Activated naive CD4-positive, alpha-beta T cell (primary cell): ENCODE measurements at places on chromosomes 11 and 22.

DNA sequence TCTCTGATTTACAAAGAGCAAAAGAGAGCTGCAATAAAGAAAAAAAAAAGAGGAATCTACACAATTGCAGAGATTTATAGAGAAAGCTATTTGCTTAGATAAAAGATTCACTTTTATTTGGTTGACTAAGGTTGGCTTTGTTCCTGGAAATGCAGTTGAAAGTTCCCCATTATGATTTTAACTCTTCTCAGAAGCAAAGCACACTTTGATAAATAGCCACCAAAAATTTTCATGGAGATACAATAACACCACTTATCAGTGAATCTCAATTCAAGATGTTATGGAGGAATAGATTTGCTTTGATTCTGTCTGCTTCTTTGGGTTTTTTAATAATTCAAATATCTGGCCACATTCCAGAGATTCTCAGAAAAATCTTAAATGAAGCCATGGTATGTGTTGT is 88.5 kb upstream of the ANO3 start:
- DNase-seq, result no peak

DNA sequence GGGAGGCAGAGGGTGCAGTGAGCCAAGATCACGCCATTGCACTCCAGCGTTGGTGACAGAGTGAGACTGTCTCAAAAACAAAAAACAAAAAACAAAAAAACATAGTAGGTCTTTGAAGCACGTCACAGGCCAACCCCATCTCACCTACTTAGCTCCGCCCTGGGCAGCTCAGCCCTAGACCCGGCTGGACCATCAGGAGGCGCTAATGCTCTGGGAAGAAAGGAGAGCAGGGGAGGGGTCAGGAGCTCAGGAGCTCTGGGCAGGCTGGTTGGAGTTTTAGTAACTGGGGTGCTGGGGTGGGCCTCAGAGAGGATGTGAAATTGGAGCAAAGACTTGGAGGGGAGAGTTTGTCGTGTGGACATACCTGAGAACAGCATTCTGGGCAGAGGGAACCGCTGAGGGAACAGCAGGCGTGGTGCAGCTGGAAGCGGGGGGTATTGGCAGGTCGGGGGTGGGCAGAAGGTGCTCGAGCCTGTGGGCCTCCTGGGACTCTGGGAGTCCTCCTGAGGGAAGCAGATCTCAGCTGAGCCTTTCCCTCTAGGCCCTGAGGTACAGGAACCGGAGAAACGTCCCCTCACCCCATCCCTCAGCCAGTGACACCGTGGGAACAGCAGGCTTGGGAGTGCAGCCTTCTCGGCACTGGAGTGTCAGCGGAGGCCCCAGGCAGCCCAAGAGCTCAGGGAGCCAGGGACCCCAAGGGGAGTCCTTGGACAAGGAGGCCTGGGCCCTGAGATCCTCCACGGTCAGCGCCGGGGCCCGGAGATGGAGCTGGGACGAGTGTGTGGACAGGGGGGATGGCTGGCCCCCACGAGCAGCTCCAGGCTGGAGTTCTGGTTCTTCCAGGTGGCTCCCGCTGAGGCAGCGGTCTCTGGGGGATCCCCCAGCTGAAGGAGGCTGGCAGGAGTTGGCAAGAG is 2.2 kb upstream of the RPS6KA4 start:
- no peak for DNase-seq

DNA sequence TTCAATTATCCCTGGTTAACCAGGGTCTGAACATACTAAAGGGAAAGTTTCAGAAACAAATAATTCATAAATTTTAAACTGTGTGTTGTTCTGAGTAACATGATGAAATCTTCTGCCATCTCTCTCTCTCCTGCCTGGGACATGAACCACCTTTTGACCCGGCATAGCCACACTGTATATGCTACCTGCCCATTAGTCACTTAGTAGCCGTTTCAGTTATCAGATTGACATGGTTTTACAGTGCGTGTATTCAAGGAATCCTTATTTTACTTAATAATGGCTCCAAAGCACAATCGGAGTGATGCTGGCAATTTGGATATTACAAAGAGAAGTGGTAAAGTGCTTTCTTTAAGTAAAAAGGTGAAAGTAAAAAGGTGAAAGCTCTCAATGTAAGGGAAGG is 227.1 kb upstream of the CCDC179 start:
- no peak for DNase-seq

DNA sequence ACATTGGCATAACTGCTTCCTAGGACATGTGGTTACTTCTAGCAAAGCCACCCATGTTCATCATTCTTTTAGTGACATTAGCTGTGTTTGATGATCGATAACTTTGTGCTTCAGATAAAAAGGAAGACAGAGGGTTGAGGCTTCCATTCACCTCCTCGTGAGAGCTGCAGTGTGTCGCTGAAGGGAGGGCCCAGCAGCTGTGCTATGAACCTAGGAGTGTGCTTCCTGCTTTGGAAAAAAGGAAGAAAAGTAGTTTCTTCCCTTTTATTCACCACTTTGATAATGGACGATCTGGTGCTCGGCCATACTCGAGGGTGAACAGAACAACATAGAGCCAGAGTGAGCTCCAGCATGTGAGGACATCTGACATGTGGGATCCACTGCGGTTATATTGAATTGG is 6.1 kb upstream of the RFPL2 start:
- DNase-seq, result no peak

GRCh38 chr11:63705526-63705925 is 24.2 kb downstream of the RTN3 start:
- no peak for DNase-seq

DNA sequence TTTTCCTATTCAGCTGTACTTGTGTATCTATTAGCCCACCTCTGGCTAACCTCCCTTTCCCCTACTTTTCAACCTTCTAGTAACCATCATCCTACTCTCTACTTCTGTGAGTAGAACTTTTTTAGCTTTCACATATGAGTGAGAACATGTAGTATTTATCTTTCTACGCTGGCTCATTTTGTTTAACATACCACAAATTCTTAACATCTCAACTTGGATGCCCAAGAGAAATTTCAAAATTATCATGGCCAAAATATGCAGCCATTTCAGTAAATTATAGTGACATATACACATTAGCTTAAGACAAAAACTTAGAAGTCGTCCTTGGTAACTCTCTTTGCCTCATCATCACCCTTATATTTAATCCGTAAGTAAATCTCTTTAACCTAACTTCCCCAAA is 34.7 kb downstream of the LUZP2 start:
- DNase-seq, result no peak

DNA sequence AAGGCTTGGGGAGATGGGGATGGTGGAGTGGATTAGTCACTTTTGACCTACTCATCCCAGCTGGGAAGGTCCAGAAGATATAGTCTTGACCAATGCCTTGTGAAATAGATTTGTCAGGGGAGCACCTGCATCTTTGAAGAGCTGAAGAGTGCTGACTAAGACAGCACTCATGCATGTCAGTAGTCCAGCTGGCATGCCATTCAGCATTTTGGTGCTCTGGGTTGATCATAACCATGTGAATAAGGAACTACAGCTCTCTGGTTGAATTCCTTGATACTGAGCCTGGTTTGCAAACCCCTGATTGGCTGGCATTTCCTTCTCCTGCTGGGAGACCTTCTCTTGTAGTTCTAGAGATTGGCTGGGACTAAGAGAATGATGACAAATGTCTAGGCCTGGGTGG is 106.8 kb upstream of the ALX4 start:
- no peak for DNase-seq

GRCh38 chr11:134487696-134488095 is 75.7 kb upstream of the B3GAT1 start:
- DNase-seq, result no peak

DNA sequence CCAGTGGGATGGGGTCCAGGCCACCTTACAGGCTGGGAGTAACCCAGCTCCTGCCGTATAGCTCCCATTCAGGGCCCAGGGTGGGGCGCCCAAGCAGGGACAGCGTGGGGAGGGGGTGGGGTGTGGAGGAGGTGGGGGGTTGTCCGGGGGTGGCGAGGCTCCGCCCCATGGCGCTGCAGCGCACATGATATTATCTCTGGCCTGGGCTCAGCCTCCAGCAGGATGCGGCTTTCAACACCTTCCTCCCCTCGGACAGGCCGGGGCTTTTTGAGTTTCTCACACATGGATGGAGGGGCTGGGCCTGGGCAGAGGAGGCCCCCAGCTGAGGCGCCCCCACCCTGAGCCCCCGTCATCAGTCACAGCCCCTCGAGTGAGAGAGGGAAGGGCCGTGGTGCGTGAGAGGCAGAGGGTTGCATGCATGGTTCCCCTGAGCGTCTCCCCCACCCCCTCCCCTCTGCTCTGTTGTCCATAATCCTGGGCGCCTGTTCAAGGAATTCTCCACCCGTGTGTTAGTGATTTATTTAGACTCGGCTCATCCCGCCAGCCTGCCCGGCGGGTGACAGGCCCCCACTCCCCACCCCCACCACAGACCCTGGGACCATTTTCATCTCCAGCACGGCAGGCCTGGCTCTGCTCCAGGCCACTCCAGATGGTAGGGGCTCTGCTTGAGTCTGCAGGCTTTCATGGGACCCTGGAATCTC is 44.9 kb downstream of the WNT11 start:
- DNase-seq, result no peak

DNA sequence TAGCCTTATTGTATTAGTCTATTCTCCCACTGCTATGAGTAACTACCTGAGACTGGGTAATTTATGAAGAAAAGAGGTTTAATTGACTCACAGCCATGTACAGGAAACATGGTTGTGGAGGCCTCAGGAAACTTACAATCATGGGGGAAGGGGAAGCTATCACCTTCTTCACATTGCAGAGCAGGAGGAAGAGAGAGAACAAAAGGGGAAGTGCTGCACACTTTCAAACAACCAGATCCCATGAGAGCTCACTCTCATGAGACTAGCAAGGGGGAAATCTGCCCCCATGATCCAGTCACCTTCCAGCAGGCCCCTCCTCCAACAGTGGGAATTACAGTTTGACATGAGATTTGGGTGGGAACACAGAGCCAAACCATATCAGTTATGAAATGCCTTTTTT is 179.4 kb downstream of the ARHGAP42 start:
- DNase-seq, result no peak
